Activated T-cell treated with anti-CD3 and anti-CD28 coated beads, Interleukin-2, amount 50 U/mL, for 72 hours (primary cell): ENCODE measurements at places on chromosomes 5 and 9. TPM values are rescaled to one million over a fixed set of nuclear protein-coding genes. Genes with fewer than 3 reads are reported as not detected.

DNA sequence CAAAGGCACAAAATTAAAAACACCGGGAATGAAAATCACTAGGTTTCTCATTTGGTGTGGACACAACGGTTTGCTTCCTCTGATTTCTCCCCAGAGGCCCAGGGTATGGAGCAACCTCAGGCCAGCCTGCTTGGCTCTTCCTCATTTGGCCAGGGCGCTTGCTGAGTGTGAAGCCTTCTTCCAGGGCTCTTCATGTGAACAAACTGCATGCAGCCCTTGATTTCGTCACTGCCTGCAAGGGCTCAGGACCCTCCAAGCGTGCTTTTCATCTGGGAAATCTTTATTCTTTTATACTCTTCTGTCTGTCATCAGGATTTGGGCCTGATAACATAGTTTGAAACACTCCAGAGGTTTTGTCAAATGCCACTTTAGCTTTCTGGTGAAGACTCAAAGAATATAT is 122.6 kb upstream of the KLF4 start:
- no peaks in the 10 kb centered on the region for H3K36me3 ChIP-seq
- no peak overlapping the region for H3K27ac ChIP-seq
- no peaks in the 10 kb centered on the region for H3K4me1 ChIP-seq
- H3K27me3 ChIP-seq: no peaks in the 10 kb centered on the region

GRCh38 chr5:58018016-58018415 is 441.9 kb downstream of the PLK2 start:
- no peaks in the 10 kb centered on the region for H3K36me3 ChIP-seq
- no peaks in the 10 kb centered on the region for H3K4me1 ChIP-seq
- no peak overlapping the region for H3K4me3 ChIP-seq
- no peak for DNase-seq

The PCDH12 gene
- 0.58 TPM for total RNA-seq

The PCDHGA1 gene
- total RNA-seq: 0.05 TPM
